Stomach (tissue), 19 donors: ENCODE measurements at places on chromosomes 3 and 15. TPM values are rescaled to one million over a fixed set of nuclear protein-coding genes. Genes with fewer than 3 reads are reported as not detected.
A peak's percentile ranks its signal among the peaks of the same experiment; 100 is the strongest.

TGM4 gene
- total RNA-seq = not detected

GRCh38 chr3:50675179-50676030 lies 678 bp downstream of the DOCK3 start:
- DNase-seq = no peak

DNA sequence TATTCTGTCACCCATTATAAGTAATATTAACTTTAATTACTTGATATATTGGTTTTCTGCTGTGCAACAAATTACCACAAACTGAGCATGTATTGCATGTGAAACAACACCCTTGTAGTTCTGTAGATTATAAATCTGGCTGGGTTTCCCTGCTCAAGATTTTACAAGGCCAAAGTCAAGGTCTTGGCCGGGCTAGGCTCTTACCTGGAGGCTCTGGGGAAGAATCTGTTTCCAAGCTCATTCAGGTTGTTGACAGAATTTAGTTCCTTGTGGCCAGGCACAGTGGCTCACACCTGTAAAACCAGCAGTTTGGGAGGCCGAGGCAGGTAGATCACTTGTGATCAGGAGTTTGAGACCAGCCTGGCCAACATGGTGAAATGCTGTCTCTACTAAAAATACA lies 16.3 kb downstream of the TIMMDC1 start:
- no peak for DNase-seq

- peak; percentile 90 for DNase-seq
These were observed 1.3 kb downstream of the SLC7A14 start for GRCh38 chr3:170584585-170585007.

GRCh38 chr3:32026593-32026992 lies 45.0 kb downstream of the ZNF860 start:
- no peak for DNase-seq

ALDH1L1 gene
- total RNA-seq = 17.4 TPM

CX3CR1 gene
- total RNA-seq = not detected

GRCh38 chr15:89389841-89390603 lies 55.4 kb upstream of the POLG start:
- no peak for DNase-seq

DNA sequence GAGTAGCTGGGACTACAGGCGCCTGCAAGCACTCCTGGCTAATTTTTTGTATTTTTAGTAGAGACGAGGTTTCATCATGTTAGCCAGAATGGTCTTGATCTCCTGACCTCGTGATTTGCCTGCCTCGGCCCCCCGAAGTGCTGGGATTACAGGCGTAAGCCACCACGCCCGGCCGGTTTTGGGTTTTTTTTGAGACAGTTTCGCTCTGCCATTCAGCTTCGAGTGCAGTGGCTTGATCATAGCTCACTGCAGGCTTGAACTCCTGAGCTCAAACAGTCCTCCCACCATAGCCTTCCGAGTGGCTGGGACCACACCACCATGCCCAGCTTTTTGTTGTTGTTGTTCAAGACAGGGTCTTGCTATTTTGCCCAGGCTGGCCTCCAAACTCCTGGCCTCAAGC lies 16.0 kb upstream of the SCAP start:
- DNase-seq = no peak
